Stimulated activated CD4-positive, alpha-beta T cell treated with anti-CD3 and anti-CD28 coated beads, Interleukin-15, amount 100 ng/mL, for 1 hour (primary cell): ENCODE measurements at places on chromosomes 12 and 14.

DNA sequence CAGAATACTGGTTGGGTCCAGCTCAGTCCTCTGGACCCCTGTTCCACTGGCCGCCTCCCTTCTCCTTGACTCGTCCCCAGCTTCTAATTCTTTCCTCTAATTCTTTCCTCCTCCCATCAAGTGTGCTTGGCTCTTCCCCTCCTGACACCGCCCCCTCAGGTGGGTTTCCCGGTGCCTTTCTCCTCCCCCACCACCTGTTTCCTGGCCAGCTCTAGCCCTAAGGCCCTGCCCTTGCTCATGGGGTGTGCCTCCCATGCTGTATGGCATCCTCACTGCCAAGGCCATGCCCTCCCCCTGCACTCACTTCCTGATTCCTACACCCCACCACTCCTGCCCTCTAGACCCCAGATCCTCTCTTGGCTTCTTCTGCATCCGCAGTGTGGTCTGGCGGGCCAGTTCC, 12.1 kb upstream of the EML1 start:
- no peak for DNase-seq

- DNase-seq = no peak
These were observed 14.4 kb downstream of the PAPLN start for GRCh38 chr14:73251516-73252215.

- DNase-seq = no peak
These were observed 92.0 kb downstream of the PPP2R5C start for GRCh38 chr14:101853455-101854018.

- DNase-seq = no peak
These were observed 27.4 kb upstream of the STON2 start for GRCh38 chr14:81427348-81428058.

DNA sequence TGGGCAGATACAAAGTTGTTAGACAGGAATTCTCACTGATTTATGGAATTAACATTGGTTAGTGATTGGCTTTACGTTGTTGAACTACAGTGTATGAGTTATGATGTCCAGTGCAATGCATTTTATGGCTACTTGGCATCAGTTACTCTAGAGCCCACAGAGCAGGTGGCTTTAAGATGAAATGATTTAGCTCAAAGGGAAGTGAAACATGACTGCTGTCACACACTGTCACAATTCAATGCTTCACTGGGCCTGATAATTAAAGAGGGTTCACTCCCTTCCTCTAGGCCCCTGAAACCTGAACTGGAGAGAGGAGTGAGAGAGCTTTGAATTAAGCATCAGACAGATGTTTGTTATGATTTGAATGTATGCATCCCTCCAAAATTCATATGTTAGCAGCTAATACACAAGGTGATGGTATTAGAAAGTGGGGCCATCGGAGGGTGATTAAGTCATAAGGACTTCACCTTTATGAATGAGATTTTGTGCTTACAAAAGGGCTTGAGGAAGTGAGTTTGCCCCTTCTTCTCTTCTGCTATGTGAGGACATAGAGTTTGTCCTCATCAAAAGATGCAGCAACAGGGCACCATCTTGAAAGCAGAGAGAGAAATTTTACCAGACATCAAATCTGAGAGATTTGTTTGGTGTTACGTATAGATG, 175.8 kb upstream of the GRIN2B start:
- DNase-seq = no peak

GRCh38 chr12:31518680-31519227, 72.2 kb downstream of the DENND5B start:
- DNase-seq = no peak

DNA sequence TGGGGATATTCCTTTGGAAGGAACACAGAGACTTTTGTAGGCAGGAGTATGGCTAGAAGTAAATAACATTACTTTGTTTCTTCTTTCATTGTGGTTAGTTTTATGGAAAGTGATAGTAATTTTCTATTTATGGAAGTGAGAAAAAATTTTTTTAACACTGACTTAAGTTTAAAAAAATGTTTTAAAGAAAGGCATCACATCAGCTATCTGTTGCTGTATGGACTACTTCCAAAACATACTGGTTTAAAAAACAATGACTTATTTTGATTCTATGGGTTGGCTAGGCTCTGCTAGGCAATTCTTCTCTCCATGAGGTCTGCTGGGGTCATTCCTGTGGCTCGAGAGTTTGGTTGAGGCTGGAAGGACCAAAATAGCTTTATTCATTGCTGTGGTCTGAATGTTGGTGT, 31.7 kb upstream of the SLC38A2 start:
- no peak for DNase-seq

DNA sequence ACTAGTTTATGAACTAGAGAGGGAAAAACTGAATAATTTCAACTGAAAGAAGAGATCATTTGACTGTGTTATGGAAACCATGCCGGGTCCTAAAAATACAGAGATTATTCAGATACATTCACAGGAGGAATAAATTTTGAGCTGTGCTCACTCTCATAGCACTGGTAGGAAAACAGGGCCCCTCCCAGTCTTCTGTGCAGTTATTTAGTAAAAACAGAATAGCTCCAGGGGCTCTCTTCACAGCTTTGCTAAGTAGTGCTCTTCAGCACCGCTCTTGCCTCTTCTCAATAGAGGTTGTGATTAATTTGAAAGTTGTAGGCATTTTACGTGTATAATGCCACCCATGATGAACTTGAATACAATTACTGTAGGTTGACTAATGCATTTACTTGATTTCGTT, 435.9 kb upstream of the PDE3A start:
- DNase-seq = no peak

GRCh38 chr12:38544330-38545066, 227.9 kb downstream of the ALG10B start:
- no peak for DNase-seq

DNA sequence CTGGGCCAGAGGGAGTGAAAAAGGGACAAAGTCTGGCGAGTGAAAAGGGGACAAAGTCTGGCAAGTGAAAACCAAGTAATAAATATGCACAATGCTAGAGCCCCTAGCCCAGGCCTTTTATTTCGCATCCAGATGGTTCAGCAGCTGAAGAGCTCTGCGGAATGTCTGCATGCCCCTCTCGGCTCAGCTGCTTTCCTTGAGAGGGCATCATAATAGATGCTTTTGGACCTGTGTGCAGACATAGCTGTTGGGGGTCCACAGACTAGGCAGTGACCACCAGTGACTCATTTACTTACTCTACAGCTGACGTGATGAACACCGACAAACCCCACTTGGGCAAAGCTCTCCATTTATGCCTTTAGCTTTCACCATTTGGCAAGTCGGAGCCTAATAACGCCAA, 4.3 kb downstream of the NIN start:
- DNase-seq = no peak

DNA sequence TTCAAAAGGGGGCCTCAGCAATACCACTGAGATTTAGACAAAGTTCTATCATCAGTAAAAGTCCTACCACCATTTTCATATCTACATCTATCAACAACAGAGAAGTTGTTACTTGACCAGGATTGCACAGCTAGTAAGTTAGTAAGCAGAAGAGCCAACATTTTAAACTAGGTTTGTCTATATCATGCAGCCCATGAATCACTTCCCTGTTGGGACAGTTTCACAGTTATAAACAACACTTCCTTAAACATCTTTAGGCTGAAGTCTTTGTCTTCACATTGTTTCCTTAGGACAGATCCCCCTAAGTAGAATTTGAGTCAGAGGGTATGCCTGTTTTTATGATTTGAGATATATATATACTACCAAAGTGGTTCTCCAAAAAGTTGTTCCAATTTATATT, 68.5 kb downstream of the DAO start:
- no peak for DNase-seq

DNA sequence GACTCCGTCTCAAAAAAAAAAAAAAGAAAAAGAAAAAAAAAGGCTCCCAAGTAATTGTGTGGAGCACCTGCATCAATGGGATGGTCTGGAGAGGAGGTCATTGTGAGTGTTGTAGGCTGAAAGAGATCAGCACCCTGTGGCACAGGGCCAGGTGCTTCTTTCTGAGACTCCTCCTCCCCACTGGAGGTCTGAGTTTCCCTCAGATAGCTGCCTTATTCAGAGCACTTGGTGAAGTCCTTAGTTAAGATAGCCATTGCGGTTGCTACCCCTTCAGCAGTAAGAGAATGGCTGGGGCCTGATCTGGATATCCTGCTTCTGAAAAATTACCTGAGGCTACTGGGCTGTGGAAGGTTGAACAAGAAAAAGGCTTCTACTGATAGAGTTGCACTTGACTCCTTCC, 69.8 kb downstream of the ANO6 start:
- DNase-seq = no peak
